ENCODE measurements at places on chromosomes 2 and 18.
A peak's percentile ranks its signal among the peaks of the same experiment; 100 is the strongest.

DNA sequence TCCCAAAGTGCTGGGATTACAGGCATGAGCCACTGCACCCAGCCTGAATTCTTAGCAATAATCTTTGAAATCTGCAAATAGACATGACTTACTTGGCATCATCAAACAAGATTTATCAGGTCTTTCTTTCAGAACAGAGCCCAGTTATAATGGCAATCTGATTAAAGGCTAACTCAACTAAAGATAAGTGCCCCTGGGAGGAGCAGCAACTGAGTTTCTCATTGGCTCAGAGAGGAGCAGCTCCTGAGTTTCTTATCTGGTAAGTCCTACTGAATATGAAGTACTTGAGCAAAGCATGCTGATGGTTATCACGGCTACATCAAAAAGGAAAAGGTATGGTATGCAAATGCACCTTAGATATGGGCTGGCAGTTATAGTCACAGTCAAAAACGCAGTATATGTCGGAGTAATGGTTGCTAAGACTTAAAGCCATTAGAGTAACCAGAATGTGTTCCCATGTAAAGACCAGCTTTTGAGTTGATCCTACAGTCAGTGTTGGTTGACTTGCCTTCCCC lies 15.0 kb upstream of the AP1S3 start:
- no peak for DNase-seq

GRCh38 chr18:43485545-43485963 lies 208.3 kb upstream of the SYT4 start:
- DNase-seq, result no peak

- no peak for DNase-seq
Measured at GRCh38 chr2:202140522-202141252, 67.6 kb downstream of the KIAA2012 start.

DNA sequence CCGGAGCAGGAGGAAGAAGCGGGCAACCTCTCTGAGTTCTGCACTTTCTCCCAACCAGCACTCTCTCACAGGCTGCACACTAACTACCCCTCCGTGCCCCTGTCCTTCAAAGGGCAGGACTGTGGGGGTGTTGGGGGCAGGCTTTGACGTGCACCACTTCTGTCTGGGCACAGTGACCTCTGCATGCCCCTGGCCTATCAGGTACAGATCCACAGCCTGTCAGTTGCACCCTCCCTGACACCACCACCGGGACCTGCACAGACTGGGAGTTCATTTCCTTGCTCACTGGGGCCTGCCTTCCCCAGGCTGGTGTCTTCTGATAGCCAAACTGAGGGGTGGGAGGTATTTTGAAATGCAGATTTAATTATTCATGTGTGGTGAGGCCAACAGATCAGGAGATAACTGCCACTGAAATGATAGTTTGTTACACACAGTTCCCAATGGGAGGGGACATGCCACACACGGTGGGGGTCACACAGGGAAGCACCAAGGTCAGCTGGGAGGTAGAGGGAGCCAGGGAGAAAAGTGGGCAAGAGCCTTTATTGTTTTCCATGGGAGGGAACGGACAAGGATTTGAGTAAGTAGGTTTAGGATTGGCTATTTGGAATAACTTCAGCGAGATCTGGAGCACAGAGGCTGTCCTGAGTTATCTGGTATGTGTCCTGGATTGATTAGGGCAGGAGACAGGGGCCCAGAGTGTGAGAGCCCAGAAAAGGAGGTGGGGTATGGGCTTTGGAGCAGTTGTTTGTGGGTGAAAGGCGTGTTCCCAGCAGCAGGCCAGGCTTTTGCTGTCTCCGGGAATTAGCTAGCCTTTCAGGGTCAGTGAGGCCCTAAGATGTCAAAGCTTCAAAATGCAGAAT lies 251.6 kb downstream of the AFF3 start:
- no peak for DNase-seq

DNA sequence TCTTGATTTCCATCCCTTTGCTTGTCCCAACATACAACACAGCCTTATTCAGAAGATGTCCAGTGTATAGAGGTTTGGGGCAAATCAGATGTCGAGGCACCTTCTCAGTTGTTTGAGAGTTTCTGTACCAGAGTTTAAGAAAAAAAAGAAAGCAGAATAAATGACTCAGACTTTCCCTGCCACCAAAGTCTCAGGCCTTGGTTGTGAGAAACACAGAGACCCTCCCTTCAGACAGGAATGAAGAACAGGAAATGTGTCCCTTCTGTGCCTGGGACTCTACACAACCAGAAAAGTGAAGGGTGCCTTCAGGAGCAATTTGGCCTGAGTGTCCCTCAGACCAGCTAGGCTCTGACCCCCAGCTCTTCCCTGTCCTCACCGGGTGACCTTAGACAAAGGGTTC lies 37.3 kb upstream of the REL start:
- no peak for DNase-seq

DNA sequence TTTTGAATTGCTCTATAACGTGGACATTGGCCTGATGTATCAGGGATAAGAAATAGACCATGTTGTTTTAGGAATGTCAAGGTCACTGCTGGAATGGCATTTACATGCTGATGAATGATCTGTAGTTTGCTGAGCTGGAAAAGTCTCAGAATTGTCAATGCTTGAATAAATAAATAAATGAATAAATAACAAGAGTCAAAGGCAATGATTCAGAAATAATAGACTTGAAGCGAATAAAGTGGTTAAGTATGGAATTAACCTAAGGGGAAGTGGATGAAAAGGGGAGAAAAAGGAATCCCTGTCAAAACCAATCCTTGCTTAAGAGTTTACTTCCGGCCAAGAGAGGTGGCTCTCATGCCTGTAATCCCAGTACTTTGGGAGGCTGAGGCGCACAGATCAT lies 1620.0 kb downstream of the SUCLG1 start:
- peak; percentile 46 for DNase-seq

Data from kidney tubule cell (primary cell).